ENCODE measurements at places on chromosomes 11 and 22.

DNA sequence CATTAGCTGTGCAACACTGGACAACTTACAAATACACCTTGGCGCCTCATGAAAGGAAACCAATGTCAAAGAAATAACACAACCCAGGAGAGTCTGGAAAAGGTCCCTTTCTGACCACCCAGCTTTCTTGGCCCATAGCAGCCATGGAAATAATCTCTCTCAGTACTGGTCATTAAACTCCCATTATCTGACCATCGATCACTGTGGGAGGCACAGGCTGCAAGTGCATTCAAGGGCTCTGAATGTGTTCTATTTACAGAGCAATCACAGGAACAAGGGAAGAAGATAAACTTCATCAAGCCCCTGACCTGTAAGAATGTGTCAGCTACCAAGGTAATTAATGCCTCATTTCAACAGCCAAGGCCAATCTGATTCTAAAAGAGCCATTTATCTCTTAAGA lies 40.1 kb downstream of the CTSC start:
- DNase-seq: no peak

DNA sequence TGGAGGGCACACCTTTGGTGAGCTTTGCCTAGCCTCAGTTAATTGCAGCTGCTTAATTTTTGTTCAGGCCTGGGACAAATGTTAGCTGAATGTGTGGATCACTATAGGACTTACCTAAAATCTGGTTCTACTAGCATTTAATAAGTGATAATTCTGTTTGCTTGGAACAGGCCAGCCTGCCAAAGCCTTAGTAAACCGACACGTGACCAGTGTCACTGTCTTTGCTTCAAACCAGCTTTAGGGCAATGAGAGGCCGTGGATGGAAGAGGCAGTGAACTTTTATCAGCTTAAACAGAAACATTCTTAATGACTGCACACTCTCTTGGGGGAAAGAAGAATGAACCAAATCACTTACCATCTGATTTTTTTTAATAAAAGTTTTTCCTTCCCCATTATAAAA lies 10.8 kb downstream of the PARVA start:
- no peak for DNase-seq

DNA sequence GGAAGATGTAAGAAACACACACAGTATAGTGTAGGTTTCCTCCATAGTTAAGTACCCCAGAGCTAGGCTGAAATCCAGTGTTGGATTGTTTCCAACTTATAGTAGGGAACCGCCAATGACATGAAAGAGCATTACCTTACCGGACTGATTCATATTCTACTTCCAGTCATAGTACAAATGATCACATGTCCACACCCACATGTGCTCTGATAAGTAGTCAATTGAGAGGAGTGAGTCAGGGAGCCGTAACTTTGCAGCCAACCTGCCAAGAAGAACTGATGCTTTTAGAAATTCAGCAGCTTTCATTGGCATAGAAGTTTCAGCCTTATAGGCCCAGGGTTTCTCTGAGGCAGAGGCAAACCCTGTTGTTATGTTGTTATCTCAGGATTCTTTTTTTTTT lies 240.6 kb downstream of the ETS1 start:
- peak; percentile 67 for DNase-seq

DNA sequence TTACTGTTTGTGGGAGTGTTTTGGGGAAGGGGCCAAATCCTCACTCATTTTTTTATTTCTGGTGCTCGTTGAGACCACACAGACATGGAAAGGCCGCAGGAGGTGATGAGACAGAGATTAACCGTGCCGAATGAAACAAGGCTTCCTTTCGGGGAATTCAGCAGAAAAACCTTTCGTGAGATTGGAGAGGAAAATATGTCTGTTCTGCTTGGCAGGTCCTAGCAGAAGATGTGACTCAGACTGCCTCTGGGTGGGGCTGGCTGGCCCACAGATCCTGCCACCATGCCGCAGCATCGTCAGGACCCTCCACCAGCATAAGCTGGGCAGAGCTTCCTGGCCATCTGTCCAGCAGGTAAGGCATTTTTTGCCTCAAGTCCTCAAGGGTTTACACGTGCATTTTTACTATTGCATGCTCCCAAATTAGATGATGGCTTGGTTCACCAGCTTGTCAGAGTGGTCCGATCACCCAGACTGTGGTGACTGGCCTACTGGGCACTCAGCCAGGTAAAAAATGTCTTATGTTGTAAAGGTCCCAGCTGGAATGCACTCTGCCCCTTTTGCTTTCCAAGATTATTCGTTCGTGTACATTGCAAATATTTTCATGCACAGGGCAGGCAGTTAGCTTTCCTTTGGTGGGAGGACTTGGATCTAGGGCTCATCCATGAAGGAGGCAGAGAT lies 1.5 kb downstream of the DDB2 start:
- peak; percentile 88 for DNase-seq

GRCh38 chr22:50318698-50319411 lies 8.0 kb downstream of the DENND6B start:
- no peak for DNase-seq

DNA sequence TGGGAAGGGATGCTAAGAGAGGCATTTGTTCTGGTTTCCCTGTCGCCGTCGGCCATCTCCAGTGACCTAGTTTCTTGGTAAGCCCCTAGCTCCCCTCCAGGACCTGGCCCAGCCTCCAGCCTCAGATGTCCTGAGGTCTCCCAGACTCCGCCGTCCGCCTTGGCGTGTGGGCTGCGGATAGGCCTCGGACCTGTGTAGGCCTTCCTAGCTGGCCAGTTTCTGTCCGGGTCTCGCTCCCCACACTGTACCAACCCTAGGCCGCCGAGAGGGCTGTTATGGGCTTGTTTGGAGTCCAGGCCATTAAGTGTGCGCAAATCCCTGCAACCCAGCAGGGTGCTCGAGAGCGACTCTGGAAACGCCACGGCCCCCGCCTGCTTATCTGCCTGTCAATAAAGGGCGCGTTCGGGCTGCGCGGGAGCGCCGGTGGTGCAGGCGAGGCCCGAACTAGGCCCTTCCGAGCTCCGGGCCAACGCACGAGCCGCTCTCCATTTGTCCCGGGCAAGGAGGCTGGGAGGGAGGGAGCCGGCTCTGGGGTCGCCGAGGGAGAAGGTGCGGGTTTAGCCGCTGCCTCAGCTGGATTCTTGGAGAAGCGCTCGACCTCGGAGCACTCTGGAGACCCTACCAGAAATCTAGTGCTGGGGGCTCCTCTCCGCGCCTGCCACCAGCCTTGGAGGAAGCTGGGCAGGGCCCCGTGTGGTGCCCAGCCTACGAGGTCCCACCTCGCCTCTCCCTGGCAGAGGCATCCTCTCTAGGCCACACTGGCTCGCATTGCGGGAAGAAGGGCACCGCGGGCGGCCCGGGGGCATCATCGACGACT lies 8.7 kb upstream of the PAX6 start:
- no peak for DNase-seq

Measured in Daoy (cell line).